ENCODE measurements at places on chromosomes 6 and 20. TPM values are rescaled to one million over a fixed set of nuclear protein-coding genes. Genes with fewer than 3 reads are reported as not detected.

DNA sequence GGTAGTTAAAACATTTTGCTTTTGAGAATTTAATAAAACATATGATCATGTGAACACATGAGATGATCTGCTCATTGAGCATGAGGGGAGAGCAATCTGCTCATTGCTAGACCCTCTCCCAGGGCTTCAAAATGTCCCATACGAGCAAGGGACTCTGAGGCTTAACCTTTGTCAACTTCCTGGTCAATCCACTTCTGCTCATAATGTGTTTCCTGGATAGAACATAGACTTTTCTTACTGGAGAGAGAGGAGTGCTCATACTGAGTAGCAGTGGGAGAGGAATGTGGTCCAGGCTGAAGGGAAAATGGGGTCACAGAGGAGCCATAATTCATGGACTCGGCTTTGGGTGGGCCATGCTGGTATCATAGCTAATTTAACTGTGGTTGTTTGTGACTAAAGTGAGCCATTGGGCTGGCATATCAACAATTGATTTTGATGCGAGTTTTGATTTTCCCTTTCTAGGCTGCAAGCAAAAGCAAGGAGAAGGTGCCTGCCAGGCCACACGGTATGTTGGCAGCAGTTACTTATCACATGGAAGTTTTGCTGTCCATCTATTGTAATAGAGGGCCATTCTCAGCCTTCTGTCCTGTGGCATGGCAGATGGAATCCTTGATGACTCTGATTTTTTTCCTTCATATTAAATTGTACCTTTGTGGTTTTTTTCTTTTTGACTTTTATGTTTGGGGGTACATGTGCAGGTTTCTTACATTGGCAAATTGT is 20.8 kb upstream of the ADGRF4 start:
- DNase-seq, result no peak

Gene TTBK1
- not detected for total RNA-seq

Gene POM121L2
- not detected for total RNA-seq

Gene HTR1E
- total RNA-seq, result not detected

Gene PPARD
- total RNA-seq, result 7.2 TPM

DNA sequence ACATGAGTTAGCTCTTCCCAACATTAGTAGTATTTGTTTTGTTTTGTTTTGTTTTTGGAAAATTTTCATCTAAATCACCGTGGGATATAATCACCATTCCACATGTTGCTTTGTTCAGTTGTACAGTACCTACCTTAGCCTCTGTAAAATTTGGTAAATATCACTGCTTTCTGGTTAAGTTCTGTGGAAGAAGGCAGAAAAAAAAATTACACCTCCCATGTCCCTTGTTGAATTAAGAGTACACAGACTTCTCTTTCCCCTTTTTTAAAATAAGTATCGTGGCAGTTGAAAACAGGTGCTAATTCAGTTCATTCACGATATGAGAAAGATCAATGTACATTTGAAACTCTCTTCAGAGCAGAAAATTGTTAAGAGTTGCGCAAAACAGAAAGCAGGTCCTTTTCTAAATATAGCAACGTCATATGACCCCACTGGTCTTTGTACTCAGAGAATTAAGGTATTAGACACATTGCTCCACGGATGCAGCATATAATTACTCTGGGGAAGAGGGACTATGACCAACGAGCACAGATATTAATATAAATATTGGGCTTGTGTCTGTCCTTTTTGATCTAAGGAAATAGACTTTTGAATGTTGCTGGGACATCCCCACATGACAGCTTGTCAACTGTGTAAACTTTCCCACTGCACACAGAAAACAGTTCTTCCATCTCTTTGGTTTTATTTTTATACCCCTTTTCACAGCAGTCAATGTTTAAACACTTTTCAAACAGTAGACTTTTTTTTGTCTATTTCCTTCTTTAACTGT is 58.6 kb upstream of the ZNF217 start:
- DNase-seq, result no peak

Gene PBOV1
- not detected for total RNA-seq

Gene R3HDML
- total RNA-seq, result not detected

Gene DIDO1
- total RNA-seq, result 38.1 TPM

Gene PDE10A
- total RNA-seq, result 12.1 TPM

DNA sequence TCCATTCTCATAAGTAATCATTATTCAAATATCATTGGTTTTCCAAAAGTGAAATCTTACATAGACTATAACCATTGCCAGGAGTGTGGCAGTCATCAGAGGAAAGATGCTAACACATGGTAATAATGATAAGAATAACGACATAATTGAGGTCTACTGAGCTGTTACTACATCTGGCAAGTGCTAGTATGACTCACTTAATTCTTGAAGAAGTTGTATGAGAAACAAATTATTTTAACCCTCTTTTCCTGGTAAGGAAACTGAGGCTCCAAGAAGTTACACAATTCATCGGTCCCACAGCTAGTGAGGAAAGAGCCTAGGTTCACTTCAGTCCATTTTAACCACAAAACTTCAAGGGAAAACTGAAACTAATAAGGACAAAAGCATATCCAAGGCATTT is 335.6 kb upstream of the BTBD3 start:
- no peak for DNase-seq

Gene WFDC6
- not detected for total RNA-seq

Measured in A172 (cell line).